AG20443 (cell line): ENCODE measurements at places on chromosomes 5 and 9.

GRCh38 chr5:102271759-102272158, 24.3 kb downstream of the SLCO4C1 start:
- DNase-seq = no peak

DNA sequence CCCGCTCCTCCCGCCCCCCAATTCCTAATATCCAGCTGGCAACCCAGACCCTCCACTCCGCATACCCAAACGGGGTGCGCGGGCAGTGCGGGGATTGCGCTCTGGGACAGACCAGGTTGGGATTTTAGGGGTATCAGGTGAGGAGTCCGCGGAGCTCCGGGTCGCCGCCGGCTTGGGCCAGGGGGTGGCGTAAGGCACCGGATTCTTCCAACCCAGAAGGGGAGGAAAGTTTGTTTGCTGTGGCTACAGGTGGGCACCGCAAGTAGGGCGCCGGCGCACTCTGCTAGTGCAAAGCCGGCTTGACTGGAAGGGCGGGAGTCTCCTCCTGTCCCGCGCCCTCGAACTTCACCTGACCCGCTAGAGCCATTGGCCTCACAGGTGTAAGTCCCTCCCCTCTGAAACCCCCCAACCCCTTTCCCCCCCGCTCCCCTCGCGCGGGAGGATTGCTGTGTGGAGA, 709 bp downstream of the IQGAP2 start:
- DNase-seq = no peak

- no peak for DNase-seq
Observed at GRCh38 chr5:80114860-80115259, 79.7 kb downstream of the THBS4 start.

GRCh38 chr5:56517011-56517416, 283.9 kb upstream of the ANKRD55 start:
- no peak for DNase-seq

GRCh38 chr9:124345751-124346281, 69.4 kb downstream of the PSMB7 start:
- DNase-seq = no peak

DNA sequence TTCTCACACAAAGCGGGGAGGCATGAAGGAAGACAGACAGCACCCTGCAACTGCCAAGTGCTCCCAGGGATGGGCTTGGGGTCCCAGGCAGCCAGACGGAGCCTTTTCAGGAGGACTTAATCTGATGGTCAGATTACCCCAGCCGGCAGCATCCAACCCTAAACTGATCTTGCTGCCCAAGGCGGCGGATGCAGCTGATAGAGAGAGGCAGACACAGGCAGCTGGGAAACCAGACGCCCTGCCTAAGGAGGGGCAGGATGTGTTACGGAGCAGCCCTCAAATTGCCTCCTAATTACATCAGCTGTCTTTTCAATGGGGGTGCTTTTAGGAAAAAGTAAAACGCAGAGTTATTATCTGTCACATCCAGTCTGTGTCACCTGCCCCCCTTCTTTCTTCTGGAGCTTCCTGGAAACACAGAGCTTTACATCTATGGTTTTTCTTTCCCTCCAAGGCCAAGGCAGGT, 190.9 kb upstream of the PANK3 start:
- no peak for DNase-seq

- no peak for DNase-seq
Observed at GRCh38 chr9:128274245-128274644, 1.6 kb downstream of the GOLGA2 start.
